ENCODE measurements at places on chromosomes 16 and 17.
A peak's percentile ranks its signal among the peaks of the same experiment; 100 is the strongest.

DNA sequence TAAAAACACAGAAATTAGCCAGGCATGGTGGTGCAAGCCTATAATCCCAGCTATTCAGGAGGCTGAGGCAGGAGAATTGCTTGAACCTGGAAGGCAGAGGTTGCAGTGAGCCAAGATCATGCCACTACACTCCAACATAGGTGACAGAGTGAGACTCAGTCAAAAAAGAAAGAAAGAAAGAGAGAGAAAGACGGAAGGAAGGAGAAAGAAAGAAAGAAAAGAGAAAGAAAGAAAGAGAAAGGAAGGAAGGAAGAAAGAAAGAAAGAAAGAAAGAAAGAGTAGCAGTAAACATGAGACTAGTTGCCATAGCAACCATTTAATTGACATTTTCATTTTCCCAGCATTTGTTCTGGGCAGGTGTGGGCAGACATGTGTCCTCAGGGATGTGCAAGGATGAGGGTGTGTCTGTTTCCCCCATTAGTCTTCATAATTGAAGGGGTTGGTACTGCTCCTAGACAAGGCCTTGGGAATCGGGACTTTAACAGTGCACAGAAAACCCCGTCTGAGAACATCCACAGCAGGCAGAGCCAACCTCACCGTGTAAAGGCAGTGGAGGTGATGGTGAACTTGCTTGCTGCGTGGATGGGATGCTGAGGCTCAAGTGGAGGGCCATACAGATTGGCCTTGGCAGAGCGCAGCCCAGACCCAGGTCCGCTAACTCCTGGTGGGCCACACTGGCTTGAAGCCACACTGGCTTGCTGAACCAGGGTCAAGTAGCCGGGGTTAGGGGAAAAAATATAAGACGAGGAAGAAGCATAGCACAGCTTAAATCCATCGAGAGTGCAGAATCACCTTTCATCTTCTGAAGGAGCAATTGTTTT lies 35.2 kb upstream of the KIFC3 start:
- DNase-seq, result no peak

- no peak for DNase-seq
Observed at GRCh38 chr17:49487183-49487582, 7.9 kb upstream of the NGFR start.

- DNase-seq, result no peak
Observed at GRCh38 chr17:9917131-9917530, 12.1 kb upstream of the RCVRN start.

- no peak for DNase-seq
Observed at GRCh38 chr16:5073279-5073629, 1.6 kb downstream of the ALG1 start.

DNA sequence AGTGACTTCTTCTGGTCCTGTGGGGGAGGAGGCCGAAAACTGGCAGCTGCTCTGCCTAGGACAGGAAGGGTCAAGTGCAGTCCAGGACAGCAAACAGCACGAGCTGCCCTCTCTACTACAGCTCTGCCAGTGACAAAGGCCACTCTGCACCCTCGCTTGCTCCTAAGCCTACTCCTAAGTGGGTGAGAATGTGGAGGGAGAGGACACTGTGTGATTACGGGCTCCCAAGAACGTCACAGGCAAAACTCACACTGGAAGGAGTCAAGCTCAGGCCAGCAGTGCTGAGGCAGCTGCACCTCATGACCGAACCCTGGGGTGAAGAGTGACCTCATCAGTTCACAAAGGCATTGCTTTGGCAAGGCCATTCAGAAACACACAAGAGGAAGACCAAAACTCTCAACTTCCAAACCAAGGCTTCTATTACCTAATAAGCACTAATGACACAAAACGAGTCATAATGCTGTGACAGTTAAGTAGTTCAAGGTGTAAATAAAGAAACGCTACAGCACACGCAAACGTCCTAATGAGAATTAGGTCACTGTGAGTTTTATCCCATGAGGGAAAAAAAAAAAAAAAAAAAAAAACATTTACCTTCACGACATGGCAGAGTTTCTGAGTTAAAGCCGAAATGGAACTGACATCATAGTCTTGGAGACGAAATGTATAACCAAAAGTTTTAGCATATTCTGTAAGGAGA lies 35.1 kb downstream of the MARF1 start:
- no peak for DNase-seq

DNA sequence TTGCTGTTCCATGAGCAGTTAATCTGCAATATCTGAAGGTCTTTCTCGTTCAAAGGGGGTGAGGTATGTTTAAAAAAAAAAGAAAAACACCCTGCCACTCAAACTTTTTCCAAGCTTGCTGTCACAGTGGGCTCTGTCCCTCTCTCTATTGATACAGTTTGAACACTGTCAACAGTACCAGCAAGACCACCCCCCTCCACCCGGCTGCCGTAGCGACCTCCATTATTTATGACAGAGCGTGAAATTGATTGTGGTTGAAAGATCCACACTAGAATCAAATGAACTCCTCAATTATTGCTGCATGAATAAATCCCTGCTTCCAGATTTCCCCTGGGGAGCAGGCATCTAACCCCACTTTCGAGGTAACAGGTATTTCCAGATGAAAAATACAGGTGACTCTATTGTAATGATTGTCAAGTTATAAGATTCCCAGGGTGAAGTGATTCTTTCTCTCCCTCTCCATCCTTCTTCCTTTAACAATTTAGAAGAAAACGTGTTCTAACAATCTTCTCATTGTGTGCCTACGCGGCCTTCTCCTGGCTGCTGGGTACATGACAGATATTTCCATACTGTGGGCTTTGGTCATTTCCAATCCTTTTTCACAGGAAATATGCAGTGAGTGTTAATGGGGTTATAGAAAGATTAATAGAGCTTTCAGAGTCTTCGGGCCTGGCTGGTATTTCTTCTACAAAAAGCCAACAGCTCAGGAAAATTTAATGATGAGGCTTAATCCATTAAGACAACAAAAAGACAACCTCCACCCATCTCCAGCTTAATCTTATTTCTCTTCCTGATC lies 135.7 kb upstream of the C16orf82 start:
- DNase-seq, result no peak

DNA sequence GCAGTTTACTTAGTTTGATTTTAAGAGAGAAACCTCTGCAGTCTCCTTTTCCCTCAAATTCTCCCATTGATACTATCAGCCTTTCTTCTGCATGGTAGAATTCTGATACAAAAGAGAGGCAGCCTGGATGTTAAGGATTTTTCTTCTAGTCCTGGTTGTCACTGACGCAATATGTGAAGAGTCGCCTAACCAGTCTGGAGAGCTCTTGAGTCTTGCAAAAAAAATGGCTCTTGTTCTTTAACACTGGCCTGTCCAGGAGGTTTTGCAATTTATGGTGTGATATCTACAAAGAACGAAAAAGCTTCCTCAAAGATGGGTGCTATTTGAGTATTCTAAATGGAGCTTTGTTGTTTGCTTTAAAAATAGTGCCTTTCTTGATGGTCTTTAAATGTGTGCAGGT lies 28.9 kb downstream of the COX10 start:
- DNase-seq, result no peak

GRCh38 chr17:76528156-76528527 lies 9.4 kb downstream of the CYGB start:
- no peak for DNase-seq

- no peak for DNase-seq
Observed at GRCh38 chr17:33116021-33116551, 124.4 kb downstream of the SPACA3 start.

GRCh38 chr16:49543631-49543946 lies 170.0 kb downstream of the C16orf78 start:
- no peak for DNase-seq

DNA sequence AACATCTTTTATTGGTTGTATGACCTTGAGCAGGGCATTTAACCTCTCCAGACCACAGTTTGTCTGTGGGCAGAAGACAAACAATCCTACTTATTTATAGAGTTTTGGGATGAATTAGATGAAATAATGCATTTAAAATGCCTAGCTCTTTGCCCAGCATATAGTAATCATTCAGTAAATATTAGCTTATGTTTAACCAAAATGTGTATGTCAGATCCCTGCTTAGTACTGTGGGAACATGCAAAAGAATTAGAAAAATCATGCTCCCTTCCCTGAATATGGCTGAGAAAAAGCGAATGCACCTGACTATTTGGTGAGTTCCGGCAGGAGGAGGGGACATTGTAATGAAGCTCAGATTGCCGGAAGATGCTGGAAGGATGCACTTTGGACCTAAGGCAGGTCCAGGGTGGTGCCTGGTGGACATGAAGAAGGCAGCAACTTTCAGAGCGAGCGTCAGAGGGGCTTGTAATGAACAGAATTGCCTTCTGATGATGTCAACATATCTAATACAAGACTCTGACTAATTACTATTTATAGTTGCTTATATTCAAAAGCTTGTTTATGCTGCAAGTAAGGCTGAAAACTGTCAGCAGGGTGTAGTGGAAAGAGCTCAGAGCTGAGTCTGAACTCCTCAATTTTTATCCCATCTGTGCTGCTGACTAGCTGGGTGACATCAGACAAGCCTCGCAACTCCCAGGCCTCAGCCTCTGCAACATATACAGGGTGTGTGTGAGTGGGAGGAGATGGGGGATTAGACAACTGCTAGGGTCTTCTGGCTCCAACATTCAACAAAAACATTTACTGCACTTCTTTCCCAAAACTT lies 221.2 kb downstream of the PRKCA start:
- DNase-seq, result no peak

DNA sequence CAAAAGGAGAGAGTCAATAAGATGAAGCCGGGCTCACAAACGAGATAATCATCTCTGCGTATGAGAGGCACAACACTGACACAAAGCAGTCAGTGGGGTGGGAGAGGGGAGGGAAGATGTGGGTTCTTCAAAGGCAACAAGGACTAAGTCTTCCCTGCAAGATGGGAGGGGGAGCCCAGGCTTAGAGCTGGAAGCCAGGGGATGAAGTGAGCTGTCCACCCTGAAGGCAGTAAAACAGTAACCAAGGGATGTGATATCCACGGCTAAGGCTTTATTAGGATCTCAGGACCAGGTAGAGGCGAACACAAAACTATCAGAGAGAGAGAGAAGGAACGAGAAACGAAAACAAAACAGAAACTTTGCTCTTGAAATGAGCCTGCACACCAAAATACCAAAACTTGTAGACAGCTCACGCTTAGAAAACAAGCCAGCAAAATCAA lies 115.9 kb downstream of the DYNLRB2 start:
- peak; percentile 68 for DNase-seq

DNA sequence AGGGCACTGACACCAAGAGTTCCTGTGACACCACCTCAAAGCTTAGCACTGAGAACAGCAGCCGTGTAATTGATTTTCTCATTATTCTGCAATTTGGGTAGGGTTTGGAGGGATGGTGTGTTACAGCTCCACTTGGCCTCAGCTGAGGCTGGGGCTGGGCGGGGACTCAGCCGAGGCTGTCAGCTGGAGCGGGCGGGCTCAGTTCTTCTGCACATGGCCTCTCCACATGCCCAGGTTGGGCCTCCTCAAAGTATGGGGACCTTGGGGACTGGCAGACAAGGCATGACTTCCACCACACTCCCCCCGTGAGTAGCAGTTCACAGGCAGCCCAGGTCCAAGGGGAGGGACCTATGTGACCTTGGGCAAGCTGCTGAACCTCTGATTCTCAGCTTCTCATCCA lies 171.5 kb downstream of the IRF8 start:
- DNase-seq, result no peak

GRCh38 chr17:55742272-55743102 lies 8.4 kb upstream of the PCTP start:
- no peak for DNase-seq

GRCh38 chr16:4402439-4403132 lies 13.8 kb downstream of the CORO7 start:
- DNase-seq, result peak; percentile 64

Measured in activated CD4-positive, alpha-beta T cell treated with anti-CD3 and anti-CD28 coated beads, Interleukin-2, amount 50 U/mL, for 16 hours (primary cell).